ENCODE measurements at places on chromosomes 13 and 19.

- DNase-seq: no peak
These were observed 19.1 kb upstream of the PNMA8B start for GRCh38 chr19:46514589-46515289.

GRCh38 chr13:100129605-100130004, 40.7 kb downstream of the PCCA start:
- DNase-seq: no peak

DNA sequence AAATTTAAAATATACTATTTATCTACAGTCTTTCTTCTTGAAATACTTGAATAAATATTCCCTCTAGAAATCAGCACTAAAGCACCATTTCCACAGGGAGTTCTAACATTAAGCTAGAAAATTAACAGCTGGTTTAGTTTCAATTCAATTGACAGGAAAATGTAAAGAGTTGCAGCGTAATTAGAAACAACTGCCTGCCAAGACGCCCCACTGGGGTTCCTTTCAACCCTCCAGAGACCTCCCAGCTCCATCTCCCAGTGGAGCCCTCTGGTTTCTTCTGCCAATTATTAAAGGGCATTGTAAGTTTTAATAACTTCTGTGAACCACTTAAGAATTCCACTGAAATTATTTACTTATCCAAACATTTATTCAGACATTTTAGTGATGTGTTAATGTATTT, 4.2 kb downstream of the GJA3 start:
- no peak for DNase-seq

DNA sequence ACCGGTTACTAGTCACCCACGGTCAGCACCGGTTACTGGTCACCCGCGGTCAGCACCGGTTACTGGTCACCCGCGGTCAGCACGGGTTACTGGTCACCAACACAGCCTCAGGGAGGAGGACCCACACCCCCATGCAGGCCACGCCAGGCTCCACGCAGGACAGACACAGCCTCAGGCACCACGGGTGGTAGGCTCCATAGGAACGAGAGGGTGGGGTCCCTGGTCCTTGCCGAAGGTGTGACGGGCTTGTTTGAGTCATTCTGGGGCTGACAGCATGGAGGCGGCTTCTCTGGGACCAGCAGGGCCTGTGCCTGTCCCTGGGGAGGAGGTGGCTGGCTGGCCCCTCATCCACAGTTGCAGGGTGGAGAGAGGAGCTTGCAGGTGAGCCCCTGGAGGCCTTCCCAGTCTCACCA, 122.8 kb upstream of the SOX1 start:
- DNase-seq: no peak

GRCh38 chr19:996051-996838, 4.0 kb upstream of the GRIN3B start:
- DNase-seq: no peak

GRCh38 chr19:38340927-38341326, 5.3 kb downstream of the CATSPERG start:
- DNase-seq: no peak

- no peak for DNase-seq
These were observed 412.8 kb downstream of the SLITRK6 start for GRCh38 chr13:85386424-85386823.

GRCh38 chr13:46035066-46035465, 17.5 kb downstream of the ZC3H13 start:
- no peak for DNase-seq

DNA sequence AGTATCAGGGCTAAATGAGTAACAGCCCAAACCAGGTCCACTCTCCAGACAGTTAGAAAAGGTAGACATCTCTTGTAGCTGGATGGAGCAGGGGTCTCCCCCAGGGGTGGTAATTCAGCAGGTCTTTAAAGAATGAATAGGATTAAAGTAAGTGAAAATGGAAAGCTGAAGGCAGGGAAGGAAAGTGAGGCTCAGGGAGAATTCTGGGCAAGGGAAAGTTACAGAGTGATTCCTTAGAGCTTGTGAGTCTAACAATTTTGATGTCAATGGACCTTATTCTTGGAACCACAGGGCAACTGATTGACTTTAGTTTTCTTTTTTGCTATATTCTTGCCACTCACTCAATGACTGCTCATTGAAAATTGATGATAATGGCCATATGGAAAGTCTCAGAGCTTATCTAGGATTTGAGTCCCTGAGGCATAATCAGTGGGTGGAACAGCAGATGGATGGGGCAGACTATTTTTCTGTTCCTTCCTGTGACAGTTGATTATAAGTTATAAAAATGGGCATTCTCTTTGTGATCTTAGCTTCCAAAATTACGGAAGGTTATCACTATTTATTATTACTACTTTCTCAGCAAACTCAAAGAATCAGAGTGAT, 76.9 kb downstream of the LRCH1 start:
- DNase-seq: no peak

DNA sequence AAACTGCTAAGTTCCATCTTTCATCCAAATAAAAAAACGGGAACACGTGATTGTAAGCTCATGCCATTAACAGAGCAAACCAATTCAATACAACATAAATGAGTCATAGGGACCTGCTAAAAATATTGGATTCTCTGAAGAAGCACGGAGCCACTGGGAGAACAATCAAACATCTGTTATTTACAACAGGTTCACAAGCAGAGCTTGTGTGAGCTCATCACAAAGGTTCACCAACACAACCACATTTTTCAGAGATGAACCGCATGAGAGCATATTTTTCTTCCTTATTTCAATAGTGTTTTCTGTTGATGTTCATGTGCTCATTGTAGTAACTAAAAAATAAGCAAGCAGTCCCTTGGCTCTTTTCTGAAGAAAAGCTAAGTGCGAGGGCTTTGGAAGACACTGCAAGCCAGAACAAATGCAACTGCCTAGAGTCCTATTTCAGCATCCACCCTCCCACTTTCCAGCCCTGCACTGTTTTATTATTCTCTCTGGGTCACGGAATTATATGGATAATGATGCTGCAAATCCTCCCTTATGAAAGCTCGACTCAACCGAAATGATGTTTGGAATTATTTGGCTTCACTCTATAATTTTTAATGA, 545.8 kb downstream of the LIG4 start:
- DNase-seq: no peak

- no peak for DNase-seq
These were observed 1.3 kb upstream of the SNAPC2 start for GRCh38 chr19:7918615-7919421.

- DNase-seq: no peak
These were observed 378.5 kb downstream of the FGF9 start for GRCh38 chr13:22049384-22049783.

- no peak for DNase-seq
These were observed 55.8 kb downstream of the ZNF93 start for GRCh38 chr19:19956434-19957075.

GRCh38 chr19:41711376-41712261, 3.2 kb downstream of the CEACAM5 start:
- no peak for DNase-seq

DNA sequence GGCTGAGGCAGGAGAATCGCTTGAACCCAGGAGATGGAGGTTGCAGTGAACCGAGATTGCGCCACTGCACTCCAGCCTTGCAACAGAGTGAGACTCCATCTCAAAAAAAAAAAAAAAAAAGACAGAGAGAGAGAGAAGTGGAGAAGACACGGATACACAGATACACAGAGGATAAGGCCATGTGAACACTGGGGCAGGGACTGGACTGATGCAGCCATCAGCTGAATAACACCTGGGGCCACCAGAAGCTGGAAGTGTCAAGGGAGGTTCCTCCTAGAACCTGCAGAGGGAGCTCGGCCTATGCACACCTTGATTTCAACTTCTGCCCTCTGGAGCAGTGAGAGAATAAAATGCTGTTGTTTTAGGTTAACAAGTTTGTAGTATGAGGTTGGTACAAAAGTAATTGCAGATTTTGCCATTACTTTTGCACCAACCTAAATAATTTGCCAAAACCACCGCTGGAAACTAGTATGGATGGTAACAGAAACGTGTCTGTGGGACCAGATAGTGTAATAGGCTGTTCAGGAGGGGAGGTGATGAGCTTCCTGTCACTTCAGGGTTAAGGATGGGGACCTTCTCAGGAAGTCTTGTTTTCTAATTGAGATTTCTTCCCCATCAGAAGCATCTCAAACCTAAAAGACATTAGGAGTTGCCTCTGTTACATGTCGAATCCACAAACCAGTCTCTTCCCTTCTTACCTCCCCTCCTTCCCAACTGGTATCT, 36.4 kb upstream of the IGSF23 start:
- DNase-seq: no peak

DNA sequence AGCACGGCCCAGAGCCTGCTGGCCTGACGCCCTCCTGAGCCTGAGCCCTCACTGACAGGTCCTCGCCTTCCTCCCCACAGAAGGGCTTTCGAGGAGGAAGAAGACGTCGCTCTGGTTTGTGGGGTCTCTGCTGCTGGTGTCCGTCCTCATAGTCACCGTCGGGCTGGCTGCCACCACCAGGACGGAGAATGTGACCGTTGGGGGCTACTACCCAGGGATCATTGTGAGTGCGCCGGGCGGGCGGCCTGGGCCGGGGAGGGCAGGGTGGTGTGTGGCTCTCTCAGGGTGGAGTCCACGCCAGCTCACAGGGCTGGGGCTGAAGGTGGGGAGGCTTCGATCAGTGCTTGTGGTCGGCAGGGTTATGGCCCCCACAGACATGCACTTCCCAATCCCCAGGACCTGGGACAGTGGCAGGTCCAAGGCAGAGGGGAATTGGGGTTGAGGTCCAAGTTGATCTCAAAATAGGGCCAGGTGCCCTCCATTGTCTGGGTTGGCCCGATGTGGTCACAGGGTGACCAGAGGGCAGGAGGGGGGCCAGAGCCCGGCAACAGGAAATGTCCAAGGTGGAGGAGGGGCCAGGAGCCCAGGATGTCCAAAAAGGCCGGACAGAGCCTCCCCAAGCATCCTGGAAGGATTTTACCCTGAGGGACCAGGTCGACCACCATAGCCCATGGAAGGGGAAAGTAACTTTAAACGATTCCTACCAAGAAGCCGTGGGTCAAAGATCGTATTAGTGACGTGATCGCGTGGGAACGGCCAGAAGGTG, 7.2 kb downstream of the TMEM255B start:
- DNase-seq: no peak

DNA sequence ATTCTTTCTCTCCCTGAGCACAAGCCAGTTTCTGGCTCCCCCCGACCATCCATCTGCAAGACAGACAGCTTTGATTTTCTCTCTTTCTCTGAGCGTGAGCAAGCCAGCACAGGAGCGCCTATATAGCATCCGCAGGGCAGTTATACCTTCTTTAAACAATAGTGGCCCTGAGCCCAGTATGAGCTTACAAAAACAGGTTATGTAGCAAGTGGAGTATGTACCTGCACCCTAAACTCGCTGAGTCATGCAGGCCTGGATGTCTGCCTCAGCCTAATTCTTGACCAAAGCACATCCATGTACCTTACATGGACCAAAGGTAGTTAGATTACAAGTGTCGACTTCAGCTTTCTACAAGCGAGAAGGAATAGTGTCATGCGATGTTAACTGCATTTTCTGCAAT, 61.7 kb downstream of the RAP2A start:
- no peak for DNase-seq

DNA sequence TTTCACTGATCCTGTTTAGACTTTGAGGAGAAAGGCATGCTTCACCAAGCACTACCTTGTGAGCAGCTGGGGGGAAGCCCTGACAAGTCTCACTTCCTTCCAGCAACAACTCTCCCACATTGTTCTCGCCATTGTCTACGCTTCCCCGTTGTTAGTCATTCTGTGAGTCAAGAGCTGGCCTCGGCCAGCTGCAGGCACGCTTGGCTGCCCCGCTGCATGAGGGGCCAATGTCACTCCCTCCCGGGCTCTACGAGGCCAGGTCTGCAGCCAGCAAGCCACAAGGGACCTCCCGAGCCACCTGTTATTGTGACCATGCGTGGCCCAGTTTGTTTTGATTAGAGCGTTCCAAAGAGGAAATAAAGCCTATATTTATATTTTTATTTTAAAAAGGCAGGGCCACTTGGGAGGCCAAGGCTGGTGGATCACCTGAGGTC, 220.9 kb downstream of the FOXO1 start:
- DNase-seq: no peak

DNA sequence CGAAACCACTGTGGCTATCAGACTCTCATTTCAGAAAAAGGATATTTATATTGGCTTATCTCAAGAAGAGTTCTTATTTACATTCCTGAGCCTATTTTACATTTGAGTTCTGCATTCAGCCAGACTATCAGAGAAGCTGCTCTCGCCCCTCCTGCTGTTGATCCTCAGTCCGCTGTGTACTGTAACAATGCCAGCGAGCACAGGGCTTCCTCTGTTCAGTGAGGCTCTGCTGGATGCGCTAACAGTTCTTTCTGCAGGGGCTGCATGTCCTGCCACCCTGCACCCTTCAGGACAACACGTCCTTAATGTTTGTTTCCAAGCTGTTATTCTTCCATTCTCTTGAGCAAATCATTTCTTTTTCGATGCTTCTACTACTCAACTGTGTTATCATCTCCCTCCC, 463.7 kb upstream of the SGCG start:
- DNase-seq: no peak

GRCh38 chr13:27466513-27466912, 16.1 kb upstream of the MTIF3 start:
- no peak for DNase-seq

DNA sequence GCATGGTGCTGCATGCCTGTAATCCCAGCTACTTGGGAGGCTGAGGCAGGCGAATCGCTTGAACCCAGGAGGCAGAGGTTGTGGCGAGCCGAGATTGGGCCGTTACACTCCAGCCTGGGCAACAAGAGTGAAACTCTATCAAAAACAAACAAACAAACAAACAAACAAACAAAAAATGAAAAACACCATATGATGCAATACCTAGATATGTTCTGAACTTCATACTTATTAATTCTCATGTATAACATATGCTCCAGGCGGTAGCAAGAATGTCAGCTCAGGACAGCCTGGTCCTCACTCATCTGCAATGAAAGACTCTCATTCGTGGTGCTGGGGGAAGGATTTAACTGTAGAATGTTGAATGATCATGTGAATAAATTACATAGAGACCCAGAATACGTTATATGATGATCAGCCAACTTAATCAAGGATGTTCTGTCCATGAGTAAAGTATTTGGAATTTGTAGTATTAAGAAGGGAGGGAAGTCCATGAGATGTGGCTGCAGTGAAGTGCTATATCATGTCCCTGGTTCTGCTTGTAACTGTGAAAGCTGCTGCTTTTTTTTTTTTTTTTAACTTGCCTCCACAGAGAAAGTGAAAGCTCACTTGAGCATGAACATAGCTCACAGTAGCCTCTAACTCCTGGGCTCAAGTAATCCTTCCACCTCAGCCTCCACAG, 206.8 kb downstream of the UQCRFS1 start:
- DNase-seq: no peak

DNA sequence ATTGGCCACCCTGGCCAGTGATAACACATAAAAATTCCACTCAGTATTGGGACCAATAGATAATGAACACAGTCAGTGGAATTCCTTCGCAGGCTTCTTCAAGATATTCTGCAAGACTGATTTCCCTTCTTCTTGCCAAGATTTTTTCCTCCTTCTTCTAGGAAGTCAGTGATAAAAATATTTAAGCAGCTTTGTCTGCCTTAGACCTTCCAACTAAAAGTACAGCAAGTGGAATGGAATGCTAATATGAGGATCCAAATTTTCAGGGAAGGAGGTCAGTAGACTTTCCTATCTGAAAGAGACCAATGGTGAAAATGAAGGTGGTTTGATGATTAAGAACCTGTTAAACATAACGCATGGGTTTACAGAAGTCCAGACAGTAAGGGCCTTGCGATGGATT, 9.6 kb downstream of the STARD13 start:
- DNase-seq: no peak

All from Panc1 (cell line).